ENCODE measurements at places on chromosomes 7 and 10.

DNA sequence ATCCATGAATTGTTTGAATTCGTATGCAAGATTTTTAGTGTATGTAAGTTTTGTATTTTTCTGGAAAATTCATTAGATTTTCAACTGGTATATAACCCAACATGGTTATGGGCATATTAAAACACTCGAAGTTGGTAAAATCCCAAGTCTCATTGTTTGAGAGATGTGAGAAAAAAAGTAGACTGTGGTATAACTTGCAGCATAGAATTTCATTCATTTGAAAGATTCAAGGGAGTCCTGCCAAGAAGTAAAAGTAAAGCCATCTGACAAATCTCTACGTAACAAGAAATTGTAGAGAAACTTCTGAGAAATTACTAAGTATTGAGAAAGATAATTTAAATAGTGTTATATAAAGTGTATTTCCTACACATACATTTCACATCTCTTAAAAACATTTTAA lies 40.2 kb downstream of the SEMA3E start:
- no peak for DNase-seq

- DNase-seq: no peak
Measured at GRCh38 chr10:113576852-113577251, 24.0 kb downstream of the HABP2 start.

GRCh38 chr7:2213551-2214215 lies 19.1 kb downstream of the MAD1L1 start:
- DNase-seq: no peak

DNA sequence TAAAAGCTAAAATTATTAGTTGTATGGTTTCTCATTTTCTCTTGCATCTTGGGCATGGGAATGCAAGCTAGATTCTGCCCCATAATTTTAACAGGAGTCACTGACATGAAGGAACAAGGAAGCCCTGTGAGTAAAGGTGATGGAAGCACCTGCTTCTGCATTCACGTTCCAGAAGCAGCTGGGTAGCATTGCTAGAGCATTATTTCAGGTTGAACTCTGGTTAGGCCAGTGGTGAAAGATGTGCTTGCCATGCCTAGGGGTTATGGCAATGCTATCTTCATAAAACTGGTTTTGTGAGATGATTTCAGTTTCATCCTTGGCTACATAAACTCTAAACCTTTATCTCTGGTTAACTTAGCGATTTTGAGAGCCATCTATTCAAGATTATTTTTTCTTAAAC lies 151.4 kb downstream of the TFEC start:
- no peak for DNase-seq

DNA sequence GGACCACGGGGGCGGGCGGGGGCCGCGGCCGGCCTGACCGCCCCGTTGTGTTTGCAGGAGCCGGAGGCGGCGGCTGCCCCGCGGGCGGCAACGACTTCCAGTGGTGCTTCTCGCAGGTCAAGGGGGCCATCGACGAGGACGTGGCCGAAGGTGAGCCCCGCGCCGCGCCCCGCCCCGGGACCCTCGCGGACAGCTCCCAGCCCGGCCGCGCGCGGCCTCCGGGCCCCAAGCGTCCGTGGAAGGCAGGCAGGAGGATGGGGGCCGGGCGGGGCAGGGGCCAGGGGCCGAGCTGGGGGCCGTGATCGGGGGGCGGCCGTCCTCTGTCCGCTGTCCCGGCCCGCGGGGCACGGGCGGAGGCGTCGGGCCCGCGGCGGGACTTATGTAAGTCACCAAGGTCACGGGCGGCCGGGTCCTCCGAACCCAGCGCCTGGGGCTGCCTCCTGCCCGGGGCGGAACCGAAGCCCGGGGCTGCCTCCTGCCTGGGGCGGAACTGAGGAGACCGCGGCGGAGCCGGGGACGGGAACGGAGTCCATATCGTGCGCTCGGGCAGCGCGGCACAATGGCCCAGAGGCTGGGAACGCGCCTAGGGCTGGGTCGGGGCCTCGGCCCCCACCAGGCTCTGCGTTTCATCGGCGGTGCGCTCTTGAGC lies 497 bp downstream of the PPP2R2D start:
- DNase-seq: peak; percentile 71

- no peak for DNase-seq
Measured at GRCh38 chr7:29844559-29844958, 38.3 kb downstream of the WIPF3 start.

All from SK-N-SH (cell line).